Smooth muscle cell of bladder (primary cell): ENCODE measurements at places on chromosomes 11 and 22. TPM values are rescaled to one million over a fixed set of nuclear protein-coding genes. Genes with fewer than 3 reads are reported as not detected.

Gene DUSP8
- under 0.01 and 0.09 TPM in 2 replicates for total RNA-seq

Gene APOBEC3B
- total RNA-seq, result 0.37 and 0.43 TPM in 2 replicates

Gene MMP8
- total RNA-seq, result under 0.01 TPM in 1 of 2 replicates, not detected in the other

Gene KCNJ4
- total RNA-seq, result not detected in 2 replicates

Gene OR52A1
- not detected in 2 replicates for total RNA-seq

Gene CEND1
- 0.28 and 0.85 TPM in 2 replicates for total RNA-seq

Gene GLYAT
- not detected in 2 replicates for total RNA-seq

Gene TTC12
- 12.7 and 15.3 TPM in 2 replicates for total RNA-seq

Gene C11orf87
- total RNA-seq, result under 0.01 TPM in 1 of 2 replicates, not detected in the other

Gene LRRN4CL
- 10.6 and 11.7 TPM in 2 replicates for total RNA-seq

Gene PHOX2A
- not detected in 2 replicates for total RNA-seq

Gene MS4A10
- total RNA-seq, result not detected in 2 replicates

Gene DDIAS
- 0.28 and 0.65 TPM in 2 replicates for total RNA-seq

Gene AQP11
- 2.8 and 6.0 TPM in 2 replicates for total RNA-seq

Gene TRIM48
- not detected in 2 replicates for total RNA-seq

Gene CDC42EP2
- 15.0 and 23.2 TPM in 2 replicates for total RNA-seq

Gene OR51B2
- 0.18 TPM in 1 of 2 replicates, not detected in the other for total RNA-seq

Gene MOGAT2
- total RNA-seq, result not detected in 2 replicates
